Testis (tissue), 5 donors: ENCODE measurements at places on chromosomes 12 and 14.

DNA sequence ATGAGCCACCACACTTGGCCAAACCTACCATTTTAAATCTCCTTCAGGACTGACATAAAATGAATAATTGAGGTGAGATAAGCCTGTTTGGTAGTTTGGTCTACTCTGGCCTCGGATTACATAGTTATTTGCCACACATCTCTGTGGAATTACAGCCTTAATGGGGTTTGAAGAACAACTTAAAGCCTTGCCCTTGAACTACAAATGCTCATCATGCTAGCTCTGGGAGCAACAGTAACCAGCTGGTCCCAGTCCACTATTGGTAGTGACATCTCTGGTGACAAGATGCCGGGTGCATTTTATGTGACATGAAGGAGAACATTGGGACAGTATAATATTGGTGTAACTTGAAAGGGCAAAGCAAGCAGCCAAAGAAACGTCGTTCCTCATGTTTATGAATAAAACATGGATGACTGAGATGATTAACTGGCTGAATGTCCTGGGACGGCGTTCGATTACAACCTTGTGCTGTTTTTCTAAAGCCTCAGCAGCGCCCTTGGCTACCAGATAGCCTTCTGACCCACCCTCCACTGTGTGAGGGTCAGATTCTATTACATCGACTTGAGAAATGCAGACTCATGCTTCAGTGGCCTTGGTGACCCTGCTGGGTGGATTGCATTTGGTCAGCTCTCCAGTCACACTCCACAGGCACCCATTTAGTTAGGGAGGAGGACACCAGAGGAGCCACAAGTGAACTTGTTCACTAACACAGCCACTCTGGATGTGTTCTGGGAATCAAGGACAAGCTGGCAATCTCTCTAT, 41.5 kb downstream of the BEST3 start:
- H3K4me3 ChIP-seq, result no peak overlapping the region
- no peaks in the 10 kb centered on the region for H3K4me1 ChIP-seq
- H3K27me3 ChIP-seq, result no peaks in the 10 kb centered on the region
- no peak overlapping the region for H3K27ac ChIP-seq

GRCh38 chr12:104464899-104465298, 8.2 kb downstream of the CHST11 start:
- no peak overlapping the region for H3K27ac ChIP-seq
- no peaks in the 10 kb centered on the region for H3K36me3 ChIP-seq
- H3K4me1 ChIP-seq, result peaks cover 10% of the 10 kb centered on the region
- DNase-seq, result no peak
- no peaks in the 10 kb centered on the region for H3K27me3 ChIP-seq

DNA sequence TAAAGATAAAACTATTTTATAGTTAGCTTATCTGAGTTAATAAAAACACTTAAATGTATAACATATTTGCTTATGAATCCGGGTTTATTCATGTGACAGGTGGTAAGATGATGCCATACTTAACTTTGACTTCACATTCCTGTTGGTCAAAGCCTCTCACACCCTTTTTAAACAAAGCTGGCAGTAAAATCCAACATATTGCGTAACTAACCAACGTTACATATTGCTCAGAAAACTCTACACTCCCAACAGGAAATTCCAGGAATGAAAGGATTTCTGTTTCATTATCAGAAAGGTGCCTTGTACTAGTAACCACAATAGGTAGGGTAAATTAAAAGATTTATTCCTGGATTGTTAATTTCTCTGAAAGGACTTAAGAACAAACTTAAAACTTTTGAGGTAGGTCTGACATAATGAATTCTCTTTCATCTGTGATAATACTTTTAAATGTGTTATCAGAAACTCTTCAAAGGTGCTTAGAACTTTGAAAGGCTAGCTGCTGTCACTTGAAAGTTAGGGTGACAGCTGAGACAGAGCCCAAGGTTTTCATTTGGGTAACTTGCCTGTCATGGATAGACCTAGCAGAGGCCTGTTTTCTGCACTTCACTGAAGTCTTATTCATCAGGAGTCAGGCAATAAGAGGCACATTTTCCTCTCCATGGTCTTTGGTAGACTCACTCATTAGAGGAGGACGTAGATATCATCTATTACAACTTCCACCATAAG, 23.8 kb upstream of the CATSPERB start:
- no peak overlapping the region for H3K4me3 ChIP-seq
- no peak overlapping the region for H3K27ac ChIP-seq
- no peaks in the 10 kb centered on the region for H3K27me3 ChIP-seq
- no peaks in the 10 kb centered on the region for H3K36me3 ChIP-seq

DNA sequence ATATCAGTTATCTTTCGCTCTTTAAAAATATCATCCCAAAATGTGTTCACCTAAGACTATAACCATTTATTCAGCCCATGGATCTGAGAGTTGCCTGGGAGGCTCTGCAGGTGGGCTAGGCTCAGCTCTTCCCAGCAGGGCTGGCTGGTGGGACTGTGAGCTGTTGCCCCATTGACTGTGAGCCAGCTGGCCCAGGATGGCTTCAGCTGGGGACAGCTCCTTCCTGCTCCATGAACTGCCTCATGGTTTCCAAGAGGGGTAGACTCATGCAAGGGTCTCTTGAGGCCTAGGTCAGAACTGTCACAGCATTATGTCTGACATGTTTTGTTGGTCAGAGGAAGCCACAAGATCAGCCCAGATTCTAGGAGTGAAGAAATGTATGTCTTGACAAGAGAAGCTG, 114.1 kb upstream of the E2F7 start:
- no peak overlapping the region for H3K4me3 ChIP-seq
- H3K4me1 ChIP-seq, result no peaks in the 10 kb centered on the region
- no peak for DNase-seq
- H3K36me3 ChIP-seq, result no peaks in the 10 kb centered on the region
- no peaks in the 10 kb centered on the region for H3K27me3 ChIP-seq

- no peaks in the 10 kb centered on the region for H3K36me3 ChIP-seq
- peaks cover 6% of the 10 kb centered on the region for H3K4me1 ChIP-seq
- DNase-seq, result no peak
- H3K27me3 ChIP-seq, result no peaks in the 10 kb centered on the region
- H3K27ac ChIP-seq, result no peak overlapping the region
- no peak overlapping the region for H3K4me3 ChIP-seq
Measured at GRCh38 chr12:5497329-5498053, 65.6 kb downstream of the NTF3 start.

GRCh38 chr14:69695322-69696203, 71.4 kb upstream of the SRSF5 start:
- H3K4me1 ChIP-seq, result peaks cover 50% of the 10 kb centered on the region
- H3K36me3 ChIP-seq, result no peaks in the 10 kb centered on the region
- no peaks in the 10 kb centered on the region for H3K27me3 ChIP-seq
- DNase-seq, result no peak
- no peak overlapping the region for H3K4me3 ChIP-seq
- peak overlapping the region; percentile 70 for H3K27ac ChIP-seq

DNA sequence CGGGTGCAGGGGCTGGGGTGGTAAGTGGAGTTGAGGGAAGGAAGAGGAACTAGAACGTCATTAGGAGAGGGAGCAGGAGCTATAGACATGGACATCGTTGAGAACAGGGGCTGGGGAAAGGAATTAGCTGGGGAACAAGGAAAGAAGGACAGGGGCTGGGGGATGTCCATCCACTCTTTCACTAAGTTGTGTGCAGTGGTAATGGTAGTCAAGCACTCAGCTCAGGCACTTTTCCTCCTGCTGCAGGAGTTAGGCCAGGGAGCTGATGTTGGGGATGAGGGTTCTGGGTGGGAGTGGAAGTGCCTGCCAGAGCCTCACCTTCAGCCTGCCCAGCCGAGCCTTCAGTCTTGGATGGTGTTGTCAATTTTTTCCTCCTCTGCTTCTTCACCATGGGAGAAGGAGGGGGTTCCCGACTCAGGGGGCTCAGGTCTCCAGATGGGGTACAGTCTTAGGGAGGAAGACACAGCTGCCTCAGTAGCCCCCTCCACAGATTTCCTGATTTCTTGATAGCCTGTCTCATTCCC, 9.2 kb downstream of the AGAP2 start:
- H3K4me1 ChIP-seq, result peaks cover 9% of the 10 kb centered on the region
- no peak for DNase-seq
- H3K36me3 ChIP-seq, result no peaks in the 10 kb centered on the region
- H3K27ac ChIP-seq, result no peak overlapping the region
- H3K27me3 ChIP-seq, result no peaks in the 10 kb centered on the region
- no peak overlapping the region for H3K4me3 ChIP-seq

DNA sequence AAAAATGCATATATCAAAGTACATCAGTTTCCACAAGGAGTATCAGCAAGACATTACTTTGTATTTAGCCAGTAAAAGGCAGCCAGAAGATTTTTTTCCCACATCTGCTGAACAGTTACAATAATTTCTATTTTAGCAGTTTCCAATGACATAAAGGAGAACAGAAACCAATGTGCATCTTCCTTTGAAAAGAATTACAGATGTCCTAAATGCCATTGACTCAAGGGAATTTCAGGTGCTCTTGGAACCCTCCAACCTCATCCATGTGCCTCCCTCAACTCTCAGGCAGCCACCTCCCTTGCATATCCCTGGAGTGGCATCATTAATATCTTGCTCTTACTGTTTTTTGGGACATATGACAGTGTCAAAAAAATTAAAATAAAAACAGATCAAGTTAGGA, 62.2 kb upstream of the ST8SIA1 start:
- no peak overlapping the region for H3K27ac ChIP-seq
- no peaks in the 10 kb centered on the region for H3K36me3 ChIP-seq
- H3K4me3 ChIP-seq, result no peak overlapping the region
